Inflammatory macrophage treated with lipopolysaccharide for 1 hour (primary cell): ENCODE measurements at places on chromosomes 1 and 21.
A peak's percentile ranks its signal among the peaks of the same experiment; 100 is the strongest.

DNA sequence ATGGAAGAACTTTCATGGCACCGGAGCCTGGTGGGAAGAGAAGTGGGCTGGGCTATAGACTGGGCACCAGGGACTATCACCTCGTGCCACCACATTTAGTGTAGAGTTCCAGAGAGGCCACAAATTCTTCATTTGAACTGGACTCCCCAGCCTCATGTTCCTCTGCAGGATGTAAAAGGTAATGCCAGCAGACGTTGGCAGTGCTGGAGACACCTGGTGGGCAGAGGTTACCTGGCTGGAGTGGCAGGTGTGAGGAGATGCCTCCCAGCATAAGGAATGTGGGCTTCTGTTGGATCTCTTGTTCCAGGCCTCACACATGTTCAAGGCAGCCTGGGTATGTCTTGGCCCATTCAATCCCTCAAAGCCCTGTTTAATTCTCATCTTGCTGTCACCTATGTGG lies 35.2 kb downstream of the TEX35 start:
- no peak for DNase-seq

DNA sequence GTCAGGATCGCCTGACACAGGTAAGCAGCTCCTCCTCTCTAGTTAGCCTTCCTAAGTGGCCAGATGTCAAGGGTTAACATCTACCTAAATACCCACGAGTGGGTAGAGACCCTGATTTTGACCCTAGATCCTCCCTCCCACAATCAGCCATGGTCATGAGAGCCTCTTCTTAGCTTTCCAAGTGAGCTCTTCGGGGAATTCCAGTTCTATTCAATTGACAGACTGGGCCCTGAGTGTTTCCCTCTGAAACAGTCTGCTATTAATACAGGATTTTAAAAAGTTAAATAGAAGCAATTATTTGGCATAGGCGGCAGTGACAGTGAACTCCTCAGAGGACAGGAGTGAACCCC lies 28.1 kb downstream of the C2CD2 start:
- peak; percentile 17 for DNase-seq

GRCh38 chr1:9822897-9823692 lies 670 bp downstream of the CLSTN1 start:
- peak; percentile 40 for DNase-seq

GRCh38 chr1:218317061-218317460 lies 28.1 kb upstream of the TGFB2 start:
- DNase-seq, result no peak

- no peak for DNase-seq
These were observed 95.1 kb downstream of the RHOU start for GRCh38 chr1:228830185-228830953.

GRCh38 chr1:222761083-222761482 lies 24.1 kb downstream of the FAM177B start:
- DNase-seq, result no peak

GRCh38 chr1:164598719-164599118 lies 39.7 kb downstream of the PBX1 start:
- no peak for DNase-seq

- peak; percentile 88 for DNase-seq
These were observed 94.7 kb downstream of the PPIAL4G start for GRCh38 chr1:148388260-148389026.

- DNase-seq, result peak; percentile 53
These were observed 705 bp downstream of the AIDA start for GRCh38 chr1:222711319-222712252.
